Breast epithelium (tissue), 4 donors: ENCODE measurements at places on chromosomes 1 and 21. TPM values are rescaled to one million over a fixed set of nuclear protein-coding genes. Genes with fewer than 3 reads are reported as not detected.

DNA sequence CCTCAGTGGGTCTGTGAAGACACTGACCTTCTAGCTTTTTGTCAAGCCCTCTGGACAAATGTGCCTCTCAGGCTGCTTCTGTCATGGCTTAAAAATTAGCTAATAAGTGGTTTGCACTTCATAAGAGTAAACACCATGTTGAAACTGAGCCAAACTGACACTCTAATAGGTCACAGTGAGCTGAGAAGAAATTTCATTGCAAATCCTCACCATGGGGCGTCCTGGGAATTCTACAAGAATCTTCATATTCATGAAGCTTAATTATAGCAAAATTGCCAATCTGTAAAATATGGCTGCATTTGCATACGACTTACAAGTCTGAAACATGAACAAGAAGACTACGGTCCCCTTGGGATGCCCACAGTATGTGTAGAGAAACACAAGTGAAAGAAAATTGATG, 188.6 kb downstream of the DSCAM start:
- H3K36me3 ChIP-seq: no peaks in the 10 kb centered on the region
- no peak overlapping the region for H3K27ac ChIP-seq
- DNase-seq: no peak
- no peaks in the 10 kb centered on the region for H3K4me1 ChIP-seq

GRCh38 chr1:154664331-154665002, 56.5 kb upstream of the ADAR start:
- no peak overlapping the region for H3K27ac ChIP-seq
- DNase-seq: no peak
- H3K4me1 ChIP-seq: no peaks in the 10 kb centered on the region
- H3K4me3 ChIP-seq: no peak overlapping the region
- no peaks in the 10 kb centered on the region for H3K27me3 ChIP-seq

- H3K36me3 ChIP-seq: no peaks in the 10 kb centered on the region
- no peak overlapping the region for H3K4me3 ChIP-seq
- no peaks in the 10 kb centered on the region for H3K27me3 ChIP-seq
- no peak overlapping the region for H3K27ac ChIP-seq
Observed at GRCh38 chr21:20999659-21000058, 1.4 kb downstream of the NCAM2 start.

The EFNA3 gene
- 6.6 TPM for total RNA-seq

GRCh38 chr1:112718691-112719418, 3.7 kb upstream of the PPM1J start:
- H3K4me1 ChIP-seq: peaks cover 7% of the 10 kb centered on the region
- no peaks in the 10 kb centered on the region for H3K36me3 ChIP-seq
- DNase-seq: peak; percentile 79
- no peak overlapping the region for H3K27ac ChIP-seq
- H3K4me3 ChIP-seq: no peak overlapping the region

The SPRR4 gene
- not detected for total RNA-seq

DNA sequence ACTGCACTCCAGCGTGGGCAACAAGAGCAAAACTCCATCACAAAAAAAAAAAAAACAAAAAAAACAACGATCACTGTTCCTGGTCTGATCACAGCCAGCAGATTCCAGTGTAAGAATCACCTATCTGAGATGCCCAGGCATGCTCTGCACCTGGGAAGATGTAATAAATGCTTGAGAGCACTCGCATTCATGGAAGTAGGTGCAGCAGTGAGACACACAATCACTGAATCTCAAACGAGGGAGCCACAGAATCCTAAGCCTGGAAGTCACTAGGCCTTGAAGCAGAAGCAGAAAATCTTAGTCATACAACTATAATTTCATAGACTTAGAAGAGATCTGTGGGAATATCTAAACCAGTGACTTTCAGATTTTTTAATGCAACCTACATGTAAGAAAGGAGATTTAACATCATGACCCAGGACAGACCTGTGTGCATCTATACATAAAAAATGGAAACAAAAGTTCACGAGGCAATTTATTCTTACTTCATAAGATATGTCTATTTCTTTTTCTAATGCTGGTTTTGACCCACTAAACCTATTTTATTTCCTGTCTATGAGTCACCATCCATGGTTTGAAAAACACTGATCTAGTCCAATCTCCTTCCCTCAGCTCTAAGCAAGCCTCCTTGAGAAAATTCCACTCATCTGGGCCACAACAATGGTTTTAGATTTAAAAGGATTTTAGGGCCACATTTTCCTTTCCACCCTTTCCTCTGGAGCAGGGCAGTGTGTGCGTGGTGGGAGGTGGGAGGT, 30.4 kb downstream of the RIMS3 start:
- no peak for DNase-seq
- H3K27me3 ChIP-seq: no peaks in the 10 kb centered on the region
- H3K36me3 ChIP-seq: no peaks in the 10 kb centered on the region
- no peak overlapping the region for H3K4me3 ChIP-seq
- no peak overlapping the region for H3K27ac ChIP-seq

GRCh38 chr1:3238703-3239278, 169.8 kb downstream of the PRDM16 start:
- H3K27ac ChIP-seq: no peak overlapping the region
- no peaks in the 10 kb centered on the region for H3K36me3 ChIP-seq

The PGBD5 gene
- total RNA-seq: 0.48 TPM

The MPL gene
- not detected for total RNA-seq

GRCh38 chr1:47686731-47687630, 249.1 kb downstream of the FOXD2 start:
- H3K4me1 ChIP-seq: no peaks in the 10 kb centered on the region
- no peak for DNase-seq
- H3K4me3 ChIP-seq: no peak overlapping the region
- no peaks in the 10 kb centered on the region for H3K36me3 ChIP-seq
- no peak overlapping the region for H3K27ac ChIP-seq

DNA sequence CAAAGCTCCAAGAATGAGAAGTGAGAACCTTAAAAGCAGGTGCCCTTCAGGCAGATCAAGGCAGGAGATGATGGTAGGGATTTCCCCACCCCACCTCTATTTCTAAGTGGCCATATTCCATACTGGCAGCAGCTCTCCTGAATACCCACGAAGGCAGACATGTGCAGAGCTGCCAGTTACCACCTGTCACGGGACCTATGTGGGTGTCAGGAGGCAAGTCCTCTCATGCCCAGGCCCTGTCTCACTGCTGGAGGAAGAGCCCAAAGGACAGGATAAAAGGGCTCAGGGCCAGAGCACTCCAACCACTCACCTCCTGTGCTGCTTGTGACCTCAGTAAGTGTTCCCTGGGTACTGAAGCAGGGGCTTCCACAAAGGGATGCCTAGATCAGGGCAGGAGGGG, 721 bp upstream of the LCE1B start:
- no peak for DNase-seq
- H3K27ac ChIP-seq: no peak overlapping the region
- H3K4me3 ChIP-seq: no peak overlapping the region
- H3K36me3 ChIP-seq: no peaks in the 10 kb centered on the region

- no peaks in the 10 kb centered on the region for H3K4me1 ChIP-seq
- no peaks in the 10 kb centered on the region for H3K36me3 ChIP-seq
- no peak overlapping the region for H3K4me3 ChIP-seq
- no peak overlapping the region for H3K27ac ChIP-seq
- H3K27me3 ChIP-seq: peaks cover 3% of the 10 kb centered on the region
Observed at GRCh38 chr1:205350124-205350523, 6.6 kb downstream of the KLHDC8A start.

- no peaks in the 10 kb centered on the region for H3K36me3 ChIP-seq
- no peaks in the 10 kb centered on the region for H3K4me1 ChIP-seq
- no peaks in the 10 kb centered on the region for H3K27me3 ChIP-seq
- DNase-seq: no peak
- H3K27ac ChIP-seq: no peak overlapping the region
Observed at GRCh38 chr1:214372092-214372491, 91.1 kb downstream of the SMYD2 start.

The ECE1 gene
- total RNA-seq: 112 TPM
